BJ (cell line): ENCODE measurements at places on chromosomes 12 and 14.

GRCh38 chr14:68701001-68701741 is 91.7 kb downstream of the ZFP36L1 start:
- no peak for DNase-seq

DNA sequence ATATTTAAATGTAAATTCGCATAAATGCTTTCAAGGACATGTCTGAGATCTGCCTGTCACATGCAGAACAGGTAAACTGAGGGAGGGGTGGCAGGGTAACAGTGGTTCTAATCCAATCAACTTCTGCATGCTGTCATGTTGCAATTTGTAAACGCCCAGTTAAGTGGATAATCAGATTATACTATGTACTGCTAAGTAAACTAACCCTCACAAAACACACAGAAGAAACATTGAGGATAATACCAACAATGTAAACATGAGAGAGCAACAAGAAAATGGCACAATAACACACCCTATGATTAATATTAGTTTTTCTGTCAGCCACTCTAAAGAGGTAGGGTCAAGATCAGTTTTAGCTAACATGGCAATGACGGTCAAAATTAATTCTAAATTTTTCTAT is 123.7 kb downstream of the KIF21A start:
- no peak for DNase-seq

DNA sequence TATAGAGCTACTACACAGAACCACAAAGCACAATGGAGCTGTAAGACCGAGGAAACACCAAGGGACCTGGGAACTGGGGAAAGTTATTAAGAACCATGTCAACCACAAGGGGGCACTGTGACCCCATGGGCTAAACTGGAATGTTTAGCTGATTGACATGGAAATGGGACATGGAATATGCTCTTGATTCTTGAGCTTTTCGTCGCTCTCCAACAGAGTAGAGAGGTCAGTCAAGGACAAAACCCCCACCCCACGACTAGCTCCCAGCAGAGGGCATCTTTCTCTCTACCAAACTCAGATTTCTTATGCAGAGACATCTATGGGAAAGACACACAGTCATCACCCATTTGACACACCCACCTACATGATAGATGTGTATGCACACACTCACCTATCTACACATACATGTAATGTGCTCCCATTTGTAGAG is 10.1 kb downstream of the NDRG2 start:
- DNase-seq: no peak

GRCh38 chr14:103871596-103872480 is 24.5 kb upstream of the PPP1R13B start:
- no peak for DNase-seq

GRCh38 chr12:85283560-85283959 is 3.5 kb downstream of the ALX1 start:
- no peak for DNase-seq

- DNase-seq: no peak
Measured at GRCh38 chr12:24463375-24463774, 485.5 kb downstream of the BCAT1 start.

- DNase-seq: no peak
Measured at GRCh38 chr12:31645924-31646323, 13.6 kb upstream of the ETFBKMT start.

DNA sequence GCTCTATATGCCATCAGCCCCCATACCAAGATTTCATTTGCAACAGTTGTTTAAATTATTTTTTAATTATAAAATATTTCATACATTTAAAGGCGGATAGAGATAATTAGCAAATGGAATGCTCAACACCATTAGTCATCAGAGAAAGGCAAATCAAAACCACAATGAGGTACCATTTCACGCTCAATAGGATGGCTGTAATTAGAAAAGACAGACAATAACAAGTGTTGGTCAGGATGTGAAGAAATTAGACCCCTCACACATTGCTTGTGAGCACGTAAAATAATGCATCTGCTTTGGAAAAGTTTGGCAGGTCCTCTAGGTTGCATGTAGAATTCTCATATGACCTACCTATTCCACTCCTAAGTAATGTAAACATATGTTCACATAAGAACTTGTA is 35.3 kb upstream of the EPS8 start:
- DNase-seq: no peak
